ENCODE measurements at places on chromosomes 11 and 22.

- no peak for DNase-seq
These were observed 588 bp downstream of the VPS37C start for GRCh38 chr11:61160487-61161189.

- DNase-seq: no peak
These were observed 1.9 kb upstream of the RDX start for GRCh38 chr11:110298301-110298765.

- no peak for DNase-seq
These were observed 858.4 kb upstream of the CCDC90B start for GRCh38 chr11:84144531-84144930.

DNA sequence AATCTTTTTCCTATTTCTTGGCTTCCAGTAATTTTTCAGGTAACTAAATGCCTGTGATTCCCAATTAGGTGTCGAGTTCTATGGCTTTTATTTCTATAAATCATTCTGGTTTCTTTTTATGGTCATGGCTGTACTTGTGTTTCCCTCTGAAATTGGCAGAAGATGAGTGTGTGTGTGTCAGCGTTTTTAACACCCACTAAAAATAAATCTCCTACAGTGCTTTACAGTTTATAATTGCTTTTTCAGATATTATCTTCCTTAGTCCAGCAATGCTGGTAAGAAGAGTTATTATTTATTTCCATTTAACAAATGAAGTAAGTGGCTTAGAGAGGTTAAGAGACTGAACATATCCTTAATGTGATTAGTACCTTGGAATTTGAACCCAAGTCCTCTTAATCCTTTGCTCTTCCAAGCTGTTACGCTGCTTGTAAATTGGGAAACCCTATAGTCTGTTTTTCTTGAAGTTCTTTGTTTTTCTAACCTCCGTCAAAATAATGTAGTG, 125.2 kb downstream of the TEAD1 start:
- no peak for DNase-seq

GRCh38 chr11:6307876-6308275, 12.4 kb downstream of the CAVIN3 start:
- DNase-seq: no peak

DNA sequence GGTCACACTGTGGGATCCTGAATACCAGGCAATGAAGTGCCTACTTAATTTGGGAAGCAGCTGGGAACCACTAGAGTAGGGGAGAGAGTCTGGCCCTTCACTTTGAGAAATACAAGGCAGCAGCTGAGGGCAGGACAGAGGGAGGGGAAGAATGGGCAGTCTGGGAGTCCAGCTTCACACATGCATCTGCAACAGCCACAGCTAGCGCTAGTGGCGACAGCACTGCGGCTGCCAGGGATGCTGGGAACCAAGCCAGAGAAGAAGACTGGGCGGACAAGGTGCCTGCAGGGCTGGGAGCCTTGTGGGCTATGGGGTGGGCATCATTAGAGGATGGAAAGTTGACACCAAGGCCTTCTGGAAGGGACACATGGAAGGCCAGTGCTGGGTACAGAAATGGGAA, 15.8 kb downstream of the SCUBE2 start:
- no peak for DNase-seq

DNA sequence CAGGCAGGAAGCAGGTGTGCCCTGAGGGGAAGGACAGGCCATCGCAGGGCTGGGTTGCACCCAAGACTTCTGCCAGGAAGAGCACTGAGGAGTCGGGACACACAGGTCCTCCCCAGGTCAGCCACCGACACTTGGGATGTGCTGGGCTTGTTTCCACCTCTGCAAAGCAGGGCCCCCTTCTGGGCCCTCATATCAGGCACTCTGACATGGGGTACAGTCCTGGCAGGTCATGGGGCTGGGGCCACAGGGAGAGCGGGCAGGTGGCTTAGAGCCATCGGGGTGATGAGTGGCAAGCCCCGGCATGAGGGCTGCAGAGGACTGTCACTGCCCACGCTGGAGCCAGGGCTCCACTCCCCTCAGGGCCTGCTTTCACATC, 7.9 kb upstream of the ADORA2A start:
- no peak for DNase-seq

DNA sequence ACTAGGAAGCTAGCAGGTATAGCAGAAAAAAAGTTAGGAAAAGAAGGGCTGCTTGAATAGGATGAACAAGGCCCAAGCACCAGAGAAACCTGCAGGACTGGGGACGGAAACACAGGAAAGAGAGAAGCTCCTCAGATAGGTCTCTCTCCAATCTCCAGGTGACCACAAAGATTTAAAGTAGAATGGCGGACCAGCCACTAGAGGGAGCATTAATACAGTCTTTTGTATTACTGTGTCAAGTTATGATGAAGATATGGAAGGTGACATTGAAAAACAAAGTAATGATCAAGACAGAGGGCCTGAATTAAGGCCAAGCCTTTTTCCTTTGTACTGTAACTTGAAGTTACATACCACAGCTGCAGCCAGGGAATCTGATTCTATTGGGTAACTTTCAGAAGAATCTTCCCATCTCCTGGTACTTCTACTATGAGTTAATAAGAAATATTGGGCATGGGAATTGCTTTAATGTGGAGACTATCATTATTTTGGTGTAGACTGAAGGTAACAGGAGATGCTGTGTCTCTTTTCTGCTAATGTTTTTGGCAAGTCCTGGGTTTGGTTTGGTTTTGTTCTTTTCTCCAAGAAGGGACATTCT, 33.8 kb downstream of the OR2AG2 start:
- DNase-seq: peak; percentile 29

DNA sequence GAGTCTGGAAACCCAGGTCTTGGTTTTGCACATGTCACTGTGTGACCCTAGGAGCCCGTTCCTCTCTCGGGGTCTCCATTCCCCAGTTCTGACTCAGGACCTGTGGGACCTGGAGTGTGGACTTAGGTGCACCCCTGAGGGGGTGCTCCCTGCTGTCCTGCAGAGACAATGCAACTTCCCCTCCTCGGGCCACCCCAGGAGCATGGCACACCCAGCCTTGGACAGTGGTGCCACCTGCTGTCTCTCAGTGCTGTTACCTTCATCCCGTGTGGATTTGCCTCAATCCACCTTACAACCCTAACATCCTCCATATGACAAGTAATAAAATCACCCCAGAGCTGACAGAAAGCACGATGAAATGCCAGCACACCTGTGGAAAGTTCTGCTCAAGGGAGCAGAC, 27.5 kb upstream of the CRYBB3 start:
- DNase-seq: peak; percentile 59

GRCh38 chr11:58813693-58814092, 30.8 kb downstream of the GLYATL2 start:
- no peak for DNase-seq

Data from GM13977 (cell line).